Activated CD8-positive, alpha-beta memory T cell treated with anti-CD3 and anti-CD28 coated beads, Interleukin-2, amount 50 U/mL, for 4 hours (primary cell): ENCODE measurements at places on chromosomes 11 and 22.
A peak's percentile ranks its signal among the peaks of the same experiment; 100 is the strongest.

DNA sequence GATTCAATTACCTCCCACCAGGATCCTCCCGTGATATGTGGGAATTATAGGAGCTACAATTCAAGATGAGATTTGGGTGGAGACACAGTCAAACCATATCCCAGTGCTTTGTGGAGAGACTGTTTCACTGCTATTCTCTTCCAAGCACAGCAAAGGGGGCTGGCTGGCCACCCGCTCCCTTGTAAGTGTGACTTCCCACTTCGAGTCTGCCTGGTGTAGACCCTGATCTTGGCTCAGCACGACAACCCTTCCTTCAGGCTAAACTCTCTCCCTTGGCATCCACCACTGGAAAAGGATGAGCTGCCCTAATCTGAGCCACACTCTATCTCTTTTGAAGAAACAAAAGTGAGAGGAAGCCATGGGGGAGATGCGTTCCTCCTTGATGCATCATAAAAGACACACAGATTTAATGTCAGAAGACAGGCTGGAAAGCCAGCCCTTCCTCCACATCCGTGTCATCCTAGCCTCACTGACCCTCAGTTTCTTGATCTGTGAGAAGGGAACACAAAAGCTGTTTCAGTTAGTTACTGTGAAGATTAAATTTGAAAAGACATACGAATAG lies 64.7 kb upstream of the CDON start:
- no peak for DNase-seq

DNA sequence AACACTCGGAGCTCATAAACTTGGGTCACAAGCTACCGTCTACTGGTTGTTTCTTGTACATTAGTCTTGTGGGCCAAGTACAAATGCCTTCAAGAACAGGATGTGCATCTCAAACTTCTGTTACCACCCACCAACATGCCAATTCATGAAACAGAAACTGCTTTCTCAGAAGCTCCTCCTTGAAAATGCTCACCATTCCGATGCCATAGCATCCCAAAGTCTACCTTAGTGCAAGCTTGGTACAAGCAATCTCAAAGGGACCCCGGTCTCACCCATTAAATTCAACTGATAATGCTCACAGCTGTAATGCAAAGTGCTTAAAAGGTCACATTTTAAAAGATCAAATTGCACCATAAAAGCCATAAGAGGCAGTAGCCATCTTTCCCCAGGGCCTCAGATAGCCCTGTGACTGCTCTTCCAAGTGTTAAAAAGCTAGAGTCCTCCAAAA lies 31.8 kb upstream of the CCDC34 start:
- DNase-seq, result no peak

DNA sequence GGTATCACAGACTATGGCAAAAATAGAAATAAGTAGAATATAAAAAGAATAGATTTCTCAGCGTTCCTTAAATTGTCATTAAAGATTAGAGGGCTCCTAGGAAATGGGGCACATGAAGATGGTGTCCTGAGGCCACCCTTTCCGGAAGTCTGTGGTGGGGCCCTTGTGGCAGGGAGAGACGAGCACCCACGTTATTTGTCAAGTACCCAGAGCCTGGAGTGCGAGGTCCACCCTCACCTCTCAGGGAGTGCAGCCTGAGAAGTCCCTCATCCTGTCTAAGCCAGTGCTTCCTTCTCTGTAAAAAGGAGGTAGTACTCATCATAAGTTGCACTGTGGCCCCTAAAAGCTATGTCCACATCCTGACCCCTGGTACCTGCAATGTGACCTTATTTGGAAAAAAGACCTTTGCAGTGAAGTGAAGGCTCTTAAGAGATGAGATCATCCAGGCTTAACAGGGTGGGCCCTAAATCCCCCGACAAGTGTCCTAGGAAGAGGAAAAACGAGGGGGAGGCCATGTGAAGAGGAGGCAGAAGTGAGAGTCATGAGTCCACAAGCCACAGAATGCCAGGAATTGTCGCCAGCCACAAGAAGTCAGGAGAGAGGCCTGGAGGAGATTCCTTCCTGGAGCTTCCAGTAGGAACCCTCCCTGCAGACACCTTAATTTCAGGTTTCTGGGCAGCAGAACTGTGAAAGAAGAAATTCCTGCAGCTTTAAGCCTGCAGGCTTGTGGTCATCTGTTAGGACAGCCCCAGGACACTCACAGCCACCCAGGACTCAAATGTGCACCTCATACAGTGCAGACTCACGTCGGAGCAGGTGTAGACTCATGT lies 76.8 kb upstream of the CCND1 start:
- DNase-seq, result no peak

- DNase-seq, result no peak
These were observed 11.9 kb upstream of the SYTL2 start for GRCh38 chr11:85822814-85823213.

GRCh38 chr22:45689211-45689610 lies 17.6 kb downstream of the ATXN10 start:
- DNase-seq, result no peak

- DNase-seq, result peak; percentile 79
These were observed 6.4 kb downstream of the DGKZ start for GRCh38 chr11:46353698-46354097.

GRCh38 chr11:109223451-109223850 lies 198.5 kb upstream of the C11orf87 start:
- no peak for DNase-seq

DNA sequence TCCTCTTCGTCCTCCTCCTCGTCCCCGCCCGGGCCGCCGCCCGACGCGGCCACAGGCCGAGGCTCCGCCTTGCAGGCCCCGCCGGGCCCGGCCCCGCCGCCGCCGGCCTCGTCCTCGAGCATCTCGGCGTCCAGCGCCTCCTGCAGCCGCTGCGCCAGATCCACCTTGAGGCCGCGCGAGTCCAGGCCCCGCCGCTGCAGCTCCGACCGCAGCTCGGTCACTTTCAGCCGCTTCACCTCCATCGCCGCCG lies 417 bp downstream of the HNRNPUL2 start:
- no peak for DNase-seq

GRCh38 chr22:11627798-11628650 lies 3900.0 kb upstream of the OR11H1 start:
- no peak for DNase-seq

DNA sequence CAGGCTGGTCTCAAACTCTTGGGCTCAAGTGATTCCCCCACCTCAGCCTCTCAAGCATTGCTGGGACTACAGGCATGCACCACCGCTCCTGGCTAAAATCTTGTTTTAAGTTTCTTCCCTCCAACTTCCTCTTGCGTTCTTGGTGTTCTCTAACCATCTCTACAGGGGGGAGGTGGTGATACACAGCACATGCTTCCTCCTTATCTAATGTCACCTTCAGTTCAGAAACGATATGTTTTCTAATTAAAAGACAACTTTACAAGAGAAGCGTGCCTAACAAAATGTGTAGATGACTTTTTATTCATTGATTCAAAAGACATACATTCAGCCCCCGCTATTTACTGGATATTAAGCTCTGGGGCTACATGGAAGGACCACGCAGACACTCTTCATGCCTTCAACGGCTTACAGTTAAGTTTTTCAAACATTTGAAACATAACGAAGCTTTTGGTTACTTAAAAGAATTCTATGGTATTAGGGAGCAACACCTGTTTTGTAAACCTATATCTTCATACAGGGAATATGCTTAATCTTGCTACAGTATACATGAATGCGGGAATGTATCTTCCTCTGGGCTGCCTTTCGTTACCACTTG lies 933 bp upstream of the DLAT start:
- DNase-seq, result no peak

DNA sequence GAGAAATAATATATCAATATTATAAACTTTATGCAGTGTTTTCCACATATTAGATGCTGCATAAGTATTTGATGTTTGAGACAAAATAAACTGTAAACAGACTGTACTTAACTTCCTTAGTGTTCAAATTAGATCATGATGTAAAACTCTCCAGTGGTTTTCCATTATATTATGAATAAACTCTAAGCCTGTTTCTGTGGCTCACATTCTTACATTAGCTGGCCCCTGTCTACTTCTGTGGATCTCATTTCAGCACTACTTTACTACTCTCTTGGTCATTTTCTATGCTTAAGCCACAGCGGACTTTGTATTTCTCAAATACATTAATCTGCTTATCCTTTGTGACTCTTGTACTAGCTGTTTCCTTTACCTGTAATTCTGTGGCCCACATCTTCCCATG lies 55.6 kb downstream of the ARHGEF12 start:
- no peak for DNase-seq

- DNase-seq, result no peak
These were observed 72.0 kb downstream of the RPUSD4 start for GRCh38 chr11:126139111-126140091.

DNA sequence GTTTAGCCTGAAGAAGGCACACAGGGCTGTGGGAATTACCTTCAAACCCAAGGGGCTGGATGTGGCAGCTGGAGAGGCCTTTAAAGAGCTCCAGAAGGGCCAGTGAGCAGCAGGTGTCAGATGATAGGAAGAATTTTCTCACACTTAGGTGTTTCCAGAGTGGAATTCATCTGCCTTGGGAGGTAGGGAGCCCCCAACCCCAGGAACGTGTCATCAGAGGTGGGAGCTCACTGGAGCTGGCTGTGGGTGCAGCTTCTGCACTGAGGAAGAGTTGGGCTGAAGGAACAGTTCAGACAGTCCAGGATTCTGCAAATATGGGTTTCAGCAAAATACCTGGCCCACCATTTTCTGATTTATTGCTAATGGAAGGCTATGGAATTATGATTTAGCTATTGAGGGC lies 119.5 kb upstream of the LMO1 start:
- no peak for DNase-seq

- no peak for DNase-seq
These were observed 134.1 kb downstream of the CCDC34 start for GRCh38 chr11:27228906-27229290.

GRCh38 chr11:43868852-43869567 lies 11.6 kb upstream of the ALKBH3 start:
- peak; percentile 21 for DNase-seq

DNA sequence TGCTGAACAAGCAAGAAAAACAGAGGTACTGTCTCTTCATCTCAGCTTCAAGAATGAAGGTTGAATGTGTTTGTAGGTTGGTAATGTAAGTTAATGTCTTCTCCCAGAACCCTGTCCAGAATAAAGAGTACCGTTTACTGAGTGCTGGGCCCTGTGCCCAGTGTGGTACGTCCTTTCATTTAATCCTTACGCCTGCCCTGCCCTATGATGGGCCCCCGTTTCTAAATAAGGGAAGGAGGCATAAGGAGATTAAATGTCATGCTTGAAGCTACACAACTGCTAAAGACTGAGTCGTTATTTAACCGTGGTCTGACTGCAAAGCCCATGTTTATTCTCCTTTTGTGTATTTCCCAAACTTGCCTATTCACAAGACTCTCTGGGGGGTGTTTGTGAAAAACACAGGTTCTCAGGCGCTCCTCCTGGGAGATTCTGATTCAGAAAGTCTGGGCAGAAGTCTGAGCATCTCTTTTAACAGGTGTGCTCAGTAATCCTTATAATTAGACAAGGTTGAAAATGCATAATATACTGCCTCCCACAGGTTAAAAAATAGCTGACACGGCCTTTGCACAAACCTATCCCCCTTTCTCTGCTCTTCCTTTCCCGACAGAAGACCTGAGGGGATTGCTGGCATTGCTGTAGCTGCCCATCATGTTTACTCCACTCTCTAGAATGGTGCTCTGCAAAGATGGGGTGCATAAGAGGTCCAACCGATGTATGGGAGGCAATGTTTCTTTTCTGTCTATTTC lies 56.3 kb upstream of the ZBTB44 start:
- no peak for DNase-seq

DNA sequence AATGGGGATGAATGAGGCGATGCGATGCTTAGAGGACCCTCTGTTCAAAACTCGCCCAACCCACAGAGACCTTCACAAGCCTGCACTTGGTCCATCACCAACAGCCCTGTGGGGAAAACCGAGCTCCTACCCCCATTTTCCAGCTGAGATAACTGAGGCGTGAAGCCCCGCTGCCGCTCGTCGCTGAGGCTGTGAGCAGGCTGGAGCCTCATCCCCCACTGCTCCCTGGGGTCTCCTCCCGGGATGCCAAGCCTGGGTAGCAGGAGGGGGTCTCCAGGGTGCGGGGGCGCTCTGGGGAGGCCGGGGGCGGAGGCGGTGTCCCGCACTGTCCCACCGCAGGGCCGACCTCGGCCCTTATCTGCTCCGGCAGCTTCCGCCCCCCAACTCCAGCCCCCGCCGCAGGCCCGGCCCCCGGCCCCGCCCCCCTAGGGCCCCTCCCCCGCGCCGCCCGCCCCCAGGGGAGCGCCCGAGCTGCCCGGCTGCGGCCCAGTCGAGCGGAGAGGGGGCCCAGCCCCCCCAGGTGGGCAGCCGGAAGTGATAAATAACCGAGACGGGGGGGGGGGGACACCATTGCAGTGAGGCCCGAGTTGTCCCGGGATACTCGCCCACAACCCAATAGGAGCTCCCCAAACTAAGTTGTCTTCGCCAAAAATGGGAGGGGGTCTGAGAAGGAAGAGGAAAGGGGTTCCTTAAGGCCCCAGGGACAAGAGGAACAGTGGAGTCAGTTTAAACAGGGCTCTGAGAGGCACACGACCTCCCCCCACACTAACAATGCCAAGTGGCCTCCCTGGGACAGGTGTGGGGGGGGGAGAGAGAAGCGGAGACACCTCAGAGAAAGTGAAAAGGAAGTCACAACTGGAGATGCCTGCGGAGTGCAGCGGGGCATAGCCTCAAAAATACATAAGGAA lies 8.3 kb upstream of the SLC39A13 start:
- no peak for DNase-seq

- no peak for DNase-seq
These were observed 6.2 kb downstream of the CHST1 start for GRCh38 chr11:45659031-45659817.

DNA sequence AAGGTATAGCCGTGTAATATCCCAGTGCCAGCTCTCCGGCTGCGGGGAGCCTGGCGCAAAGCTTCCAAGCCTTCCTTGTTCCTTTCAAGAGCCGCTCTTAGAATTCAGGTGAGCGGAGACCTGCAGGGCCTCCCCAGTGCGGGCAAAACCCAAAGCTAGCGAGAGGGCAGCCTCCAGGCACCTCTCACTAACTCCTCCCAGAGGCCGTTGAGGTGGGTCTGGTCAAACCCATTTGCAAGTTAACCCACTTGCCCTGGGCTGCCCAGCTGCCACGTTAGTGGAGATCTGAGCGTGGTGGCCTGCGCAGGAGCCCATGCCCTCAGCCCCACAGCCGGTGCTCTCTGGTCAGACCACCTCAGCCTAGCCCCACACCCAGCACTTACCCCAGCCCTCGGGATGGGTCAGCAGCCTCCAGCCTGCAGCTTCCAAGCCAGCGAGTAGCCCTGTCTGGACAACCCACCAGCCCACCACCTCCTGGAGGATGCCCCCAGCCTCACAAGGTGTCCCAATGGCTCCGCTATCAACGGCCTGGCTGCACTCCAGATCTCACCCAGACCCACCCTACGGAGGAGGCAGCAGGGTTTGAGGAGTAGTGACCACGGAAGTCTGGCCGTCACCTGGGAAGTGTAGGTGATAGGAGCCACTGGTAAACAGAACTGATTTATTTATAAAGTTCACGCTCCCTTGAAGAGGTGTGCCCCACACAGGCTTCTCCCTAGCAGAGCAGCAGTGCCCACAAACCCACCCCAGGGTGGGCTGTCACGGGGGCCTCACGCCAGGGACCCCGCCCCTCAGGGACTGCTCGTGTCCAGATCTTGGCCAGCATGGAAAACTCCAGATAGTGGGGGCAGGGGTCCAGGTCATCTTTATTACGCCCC lies 2.3 kb downstream of the ASCL2 start:
- no peak for DNase-seq

GRCh38 chr11:12024254-12024926 lies 16.0 kb upstream of the DKK3 start:
- no peak for DNase-seq

GRCh38 chr11:113595810-113596594 lies 110.1 kb downstream of the TMPRSS5 start:
- DNase-seq, result no peak
